ENCODE measurements at places on chromosomes 2 and 18.

- no peak for DNase-seq
These were observed 153.0 kb upstream of the ID2 start for GRCh38 chr2:8528863-8529262.

DNA sequence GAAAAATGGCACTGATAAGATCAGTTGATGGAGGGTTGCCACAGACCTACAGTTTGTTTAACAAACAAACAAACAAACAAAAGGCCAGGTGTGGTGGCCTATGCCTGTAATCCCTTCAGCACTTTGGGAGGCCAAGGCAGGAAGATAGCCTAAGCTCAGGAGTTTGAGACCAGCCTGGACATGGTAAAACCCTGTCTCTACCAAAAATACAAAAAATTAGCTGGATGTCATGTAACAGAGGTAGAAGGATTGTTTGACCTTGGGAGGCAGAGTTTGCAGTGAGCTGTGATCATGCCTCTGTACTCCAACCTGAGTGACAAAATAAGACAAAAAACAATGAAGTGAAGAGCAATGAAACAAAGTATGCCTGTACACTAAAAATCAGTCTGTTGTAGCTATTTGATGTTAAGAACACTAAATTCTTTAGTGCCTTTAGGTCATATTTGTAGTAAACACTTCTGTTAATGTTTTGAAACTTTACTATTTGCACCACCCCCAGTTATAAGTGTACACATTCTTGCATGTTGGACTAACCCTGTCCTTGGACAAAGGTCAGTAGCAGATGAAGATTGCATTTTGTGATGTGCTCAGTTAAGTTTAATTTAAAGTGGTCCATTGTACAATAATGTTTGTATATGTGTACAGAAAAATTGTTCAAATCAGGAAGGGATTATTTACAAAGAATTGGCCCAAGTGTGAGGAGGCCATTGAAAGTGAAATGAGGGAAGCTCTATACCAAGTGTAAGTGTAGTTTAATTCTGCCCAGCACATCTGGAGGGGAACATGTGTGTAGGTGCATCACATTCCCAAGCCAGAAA is 73.9 kb downstream of the KYNU start:
- no peak for DNase-seq

GRCh38 chr2:40551081-40551480 is 99.2 kb upstream of the SLC8A1 start:
- no peak for DNase-seq

GRCh38 chr2:206846331-206846730 is 80.9 kb downstream of the FASTKD2 start:
- DNase-seq: no peak

DNA sequence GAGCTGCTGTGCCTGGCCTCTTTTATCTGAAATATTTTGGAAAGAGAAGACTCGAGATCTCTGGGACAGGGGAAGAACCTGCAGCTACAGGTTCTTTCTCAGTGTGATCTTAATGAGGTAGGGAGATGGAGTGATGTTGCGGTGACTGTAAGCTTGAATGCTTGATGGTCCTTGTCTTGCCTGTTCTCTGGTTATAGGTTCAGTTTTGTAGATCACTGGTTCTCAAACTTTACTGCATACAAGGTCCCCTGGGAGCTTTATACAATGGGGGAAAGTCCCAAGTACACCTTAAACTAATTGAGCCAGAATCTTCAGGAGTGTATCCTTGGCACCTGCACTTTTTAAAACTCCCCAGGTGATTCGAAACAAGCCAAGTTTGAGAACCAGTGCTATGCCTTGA is 136.7 kb upstream of the CXCR4 start:
- no peak for DNase-seq

GRCh38 chr2:109439986-109440385 is 173.8 kb downstream of the SEPTIN10 start:
- DNase-seq: no peak

GRCh38 chr2:128868686-128869551 is 550.3 kb upstream of the HS6ST1 start:
- no peak for DNase-seq

DNA sequence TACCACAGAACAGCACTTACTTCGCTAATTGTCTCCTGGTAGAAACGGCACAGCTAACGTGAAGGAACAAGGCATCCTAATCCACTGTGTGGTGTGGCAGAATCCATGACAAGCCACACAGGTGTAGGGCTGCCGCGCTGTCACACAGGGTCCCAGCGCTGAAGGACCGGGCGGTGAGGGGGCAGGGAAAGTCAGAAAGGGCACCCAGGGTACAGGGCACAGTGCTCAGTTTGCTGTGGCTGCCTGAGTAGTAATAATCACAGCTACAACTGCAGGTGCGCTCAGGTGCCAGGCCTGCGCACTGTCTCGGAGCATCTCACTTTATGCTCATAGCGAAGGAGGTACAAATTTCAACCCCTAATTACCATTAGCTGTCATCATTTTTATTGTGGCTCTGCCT is 55.2 kb upstream of the CAB39 start:
- no peak for DNase-seq
